Esophagus squamous epithelium (tissue), 5 donors: ENCODE measurements at places on chromosomes 1 and 21.

- no peak for DNase-seq
These were observed 19.5 kb downstream of the DNAJC8 start for GRCh38 chr1:28213315-28213714.

DNA sequence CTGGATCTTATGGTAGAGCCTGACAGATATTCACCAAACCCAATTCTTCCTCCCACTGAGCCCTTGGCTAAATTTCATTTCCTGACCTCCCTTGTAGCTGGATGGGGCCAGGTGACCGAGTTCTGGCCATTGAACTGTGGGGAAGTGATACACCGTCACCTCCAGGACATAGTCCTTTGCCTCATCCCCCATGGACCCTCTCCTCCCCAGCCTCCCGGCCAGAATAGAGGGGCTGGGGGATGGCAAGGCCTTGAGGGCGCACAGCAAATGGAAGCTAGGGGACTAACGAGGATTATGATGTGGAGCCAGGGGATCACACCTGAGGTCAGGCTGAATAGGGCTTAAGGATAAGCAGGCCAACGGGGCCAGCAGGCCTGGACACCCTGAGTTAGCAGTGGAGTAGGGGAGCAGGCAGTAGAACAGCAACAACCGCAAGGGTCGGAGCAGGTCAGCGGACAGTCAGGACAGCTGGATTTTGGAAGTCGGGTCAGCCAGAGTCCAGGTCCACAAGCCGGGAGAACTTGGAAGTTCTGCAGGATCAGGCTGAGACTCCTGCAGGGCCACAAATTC lies 15.0 kb downstream of the BATF3 start:
- no peak for DNase-seq

GRCh38 chr1:160522622-160523345 lies at the start of gene SLAMF6:
TSS of gene SLAMF6 (minus strand) at chr1:160523255. CDS start at chr1:160523192, 63 bp downstream.
- DNase-seq = no peak

DNA sequence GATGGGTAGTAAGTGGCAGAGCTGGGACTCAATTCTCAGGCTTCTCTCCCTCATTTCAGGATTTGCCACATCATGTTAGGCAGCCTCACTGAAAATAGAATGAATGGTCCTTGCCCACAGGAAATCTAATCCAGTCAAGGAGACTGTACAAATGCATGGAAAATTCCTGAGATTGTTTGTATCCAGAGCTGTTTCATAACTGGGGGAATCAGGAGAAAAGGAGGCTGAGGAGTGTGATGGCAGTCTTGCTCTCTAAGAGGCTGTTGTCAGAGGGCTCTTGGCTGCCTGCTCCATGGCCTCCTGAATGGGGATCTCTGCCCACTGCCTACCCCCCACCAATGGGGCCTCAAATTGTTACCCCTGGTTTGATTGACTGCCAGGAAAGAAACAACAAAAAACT lies 141.9 kb upstream of the TNR start:
- no peak for DNase-seq
